ENCODE measurements at places on chromosomes 12 and 14. TPM values are rescaled to one million over a fixed set of nuclear protein-coding genes. Genes with fewer than 3 reads are reported as not detected.

FSCB gene
- not detected for polyA plus RNA-seq

PLEKHD1 gene
- 0.15 TPM for polyA plus RNA-seq

DNA sequence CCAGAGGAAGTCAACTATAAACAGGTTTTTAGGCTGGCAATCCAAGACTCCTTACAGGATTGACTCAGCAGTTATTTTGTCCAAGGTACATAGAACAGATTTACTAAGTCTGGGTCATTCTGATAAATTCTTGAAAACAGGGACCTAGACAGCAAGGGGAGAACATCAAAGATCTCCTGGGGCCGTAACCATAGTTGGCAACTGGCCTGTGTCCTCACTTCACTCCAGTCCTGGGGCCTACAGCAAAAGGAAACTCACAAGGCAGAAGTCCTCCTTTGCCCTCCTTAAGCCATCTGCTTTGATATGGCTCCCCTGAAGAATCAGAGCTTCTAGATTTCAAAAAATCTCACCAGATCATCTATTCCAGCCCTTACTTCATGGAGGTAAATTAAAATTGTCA lies 207.2 kb upstream of the IGF1 start:
- no peak for DNase-seq

- no peak for DNase-seq
Measured at GRCh38 chr14:65170768-65171507, 68.6 kb upstream of the MAX start.

FOXG1 gene
- not detected for polyA plus RNA-seq

GRCh38 chr14:76323331-76324050 lies 52.4 kb upstream of the ESRRB start:
- DNase-seq = no peak

- DNase-seq = no peak
Measured at GRCh38 chr12:70251226-70251625, 8.0 kb downstream of the CNOT2 start.

DNA sequence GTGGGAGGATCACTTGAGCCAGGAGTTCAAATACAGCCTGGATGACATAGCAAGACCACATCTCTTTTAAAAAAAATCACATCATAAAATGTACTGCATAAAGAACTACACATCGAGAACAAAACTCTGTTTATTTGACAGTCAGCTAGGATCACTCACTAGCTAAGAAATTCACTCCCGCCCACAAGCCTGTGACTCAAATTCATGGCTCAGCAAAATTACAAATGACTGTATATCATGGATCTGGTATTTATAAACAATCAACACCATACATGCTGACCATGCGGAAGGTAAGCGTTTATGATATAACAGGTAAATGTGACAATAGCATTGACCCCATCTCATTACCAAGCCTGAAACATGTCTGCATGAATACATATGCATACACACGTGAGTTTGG lies 206.5 kb downstream of the EFCAB11 start:
- DNase-seq = no peak

GRCh38 chr14:105386581-105387529 lies 11.5 kb upstream of the TEX22 start:
- no peak for DNase-seq

HELB gene
- 0.31 TPM for polyA plus RNA-seq
